ENCODE measurements at places on chromosomes 3 and 15. TPM values are rescaled to one million over a fixed set of nuclear protein-coding genes. Genes with fewer than 3 reads are reported as not detected.

LIPC gene
- 0.14 TPM for total RNA-seq

ZNF385D gene
- 32.7 TPM for total RNA-seq

IGF1R gene
- total RNA-seq: 30.7 TPM

ZNF710 gene
- total RNA-seq: 11.6 TPM

PRR20G gene
- not detected for total RNA-seq

GRCh38 chr15:94255540-94255939, 24.2 kb downstream of the MCTP2 start:
- DNase-seq: no peak

DNA sequence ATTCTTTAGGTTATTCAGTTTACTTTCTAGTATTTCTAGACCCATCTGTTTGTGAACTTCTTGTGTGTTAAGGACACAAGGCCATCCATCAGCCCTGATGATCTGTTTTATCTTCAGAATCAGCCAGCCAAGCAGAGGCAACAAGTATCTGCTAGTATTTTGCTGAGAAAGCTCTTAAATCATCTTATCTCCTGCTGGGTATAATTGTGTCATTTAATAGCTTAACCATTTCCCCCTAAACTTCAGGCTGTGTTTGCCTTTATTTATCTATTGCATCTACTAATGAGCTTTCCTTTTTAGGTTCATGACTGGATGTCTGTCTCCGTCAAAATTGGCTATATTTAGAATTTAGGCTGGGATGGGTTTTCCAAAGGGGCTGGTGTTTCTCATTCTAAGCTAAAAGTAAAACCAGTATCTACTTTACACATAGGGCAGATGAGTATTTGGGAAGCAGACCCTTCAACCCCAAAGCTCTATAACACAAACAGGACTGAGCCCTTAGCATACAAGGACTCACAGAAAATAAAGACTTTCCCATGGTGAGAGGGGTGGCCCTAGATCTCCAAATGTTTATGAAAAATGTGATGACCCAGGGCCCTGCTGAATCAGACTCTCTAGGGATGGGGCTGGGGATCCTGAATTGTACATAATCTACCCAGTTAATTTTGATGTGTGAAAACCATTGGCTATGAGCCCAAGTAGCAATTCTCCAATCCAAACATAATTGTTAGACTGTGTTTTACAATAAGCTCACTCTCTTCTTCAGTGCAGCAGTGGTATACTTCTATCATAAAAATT, 65.3 kb upstream of the PSMD6 start:
- DNase-seq: no peak

GRCh38 chr3:108862865-108863798, 40.5 kb downstream of the TRAT1 start:
- DNase-seq: no peak

DNA sequence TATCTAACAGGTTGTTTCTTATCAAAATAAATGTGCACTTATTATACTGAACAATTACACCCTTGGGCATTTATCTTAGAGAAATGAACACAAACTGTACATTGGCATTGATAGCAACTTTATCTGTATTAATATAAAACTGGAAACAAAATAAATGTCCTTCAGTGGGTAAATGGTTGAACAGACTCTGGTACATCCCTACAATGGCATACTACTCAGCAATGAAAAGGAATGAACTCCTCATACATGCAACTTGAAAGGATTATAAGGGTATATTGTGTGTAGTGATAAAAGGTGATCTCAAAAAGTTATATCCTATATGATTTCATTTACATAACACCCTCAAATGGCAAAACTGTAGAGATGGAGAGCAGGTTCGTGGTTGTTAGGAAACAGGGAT, 23.7 kb upstream of the DLG1 start:
- no peak for DNase-seq

DNA sequence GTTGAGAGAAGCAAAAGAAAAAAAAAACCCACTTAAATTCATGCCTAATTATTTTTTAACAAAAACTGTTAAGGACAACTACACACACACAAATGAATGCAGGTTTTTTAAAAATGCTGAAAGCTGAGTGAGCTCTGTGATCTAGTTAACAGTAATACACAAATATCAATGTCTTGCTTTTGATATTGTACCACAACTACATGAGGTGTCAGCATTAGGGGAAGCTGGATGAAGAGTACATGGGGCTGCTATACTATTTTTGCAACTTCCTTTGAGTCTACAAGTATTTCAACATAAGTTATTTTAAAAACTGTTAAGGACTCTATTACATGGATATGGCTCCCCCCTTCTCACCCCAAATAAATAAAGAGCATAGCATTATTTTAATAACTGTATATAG, 44.7 kb downstream of the SUCLG2 start:
- DNase-seq: no peak

DNA sequence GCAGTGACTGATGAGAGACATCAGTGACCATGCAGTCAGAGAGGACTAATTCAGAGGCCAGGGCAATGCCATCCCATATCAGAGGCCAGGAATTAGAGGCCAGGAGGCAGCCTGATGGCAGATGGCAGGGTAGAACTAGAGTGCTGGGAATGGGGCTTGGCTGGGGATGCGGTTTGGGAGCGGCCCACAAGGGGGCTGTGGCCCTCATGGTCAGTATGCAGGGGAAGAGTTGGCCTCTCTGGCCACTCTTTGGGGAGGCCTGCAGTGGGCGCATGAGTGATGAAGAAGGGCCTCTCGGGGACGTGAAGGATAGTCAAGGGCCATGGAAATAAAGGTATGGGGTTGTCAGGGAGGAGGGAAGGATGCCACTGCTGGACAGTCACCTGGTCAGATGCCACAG, 101.7 kb downstream of the EEFSEC start:
- DNase-seq: no peak

DNA sequence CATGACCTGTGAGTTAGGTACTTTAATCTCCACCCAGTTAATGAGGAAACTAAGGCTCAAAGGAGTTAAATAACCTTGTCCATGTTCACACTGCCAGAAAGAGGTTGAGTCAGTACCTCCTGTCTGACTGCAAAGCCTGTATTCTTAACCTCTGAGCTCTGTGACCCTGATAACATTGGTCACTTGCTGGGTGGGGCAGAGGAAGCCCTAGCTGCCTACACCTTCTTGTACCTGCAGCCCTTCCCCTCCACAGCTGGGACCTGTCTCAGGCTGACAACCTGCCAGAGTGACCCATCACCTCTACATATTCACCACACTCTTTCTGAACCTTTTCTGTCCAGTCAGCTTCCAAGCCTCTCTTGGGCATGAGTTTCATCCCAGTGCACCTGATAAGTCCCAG, 106.1 kb upstream of the HES1 start:
- no peak for DNase-seq

DNA sequence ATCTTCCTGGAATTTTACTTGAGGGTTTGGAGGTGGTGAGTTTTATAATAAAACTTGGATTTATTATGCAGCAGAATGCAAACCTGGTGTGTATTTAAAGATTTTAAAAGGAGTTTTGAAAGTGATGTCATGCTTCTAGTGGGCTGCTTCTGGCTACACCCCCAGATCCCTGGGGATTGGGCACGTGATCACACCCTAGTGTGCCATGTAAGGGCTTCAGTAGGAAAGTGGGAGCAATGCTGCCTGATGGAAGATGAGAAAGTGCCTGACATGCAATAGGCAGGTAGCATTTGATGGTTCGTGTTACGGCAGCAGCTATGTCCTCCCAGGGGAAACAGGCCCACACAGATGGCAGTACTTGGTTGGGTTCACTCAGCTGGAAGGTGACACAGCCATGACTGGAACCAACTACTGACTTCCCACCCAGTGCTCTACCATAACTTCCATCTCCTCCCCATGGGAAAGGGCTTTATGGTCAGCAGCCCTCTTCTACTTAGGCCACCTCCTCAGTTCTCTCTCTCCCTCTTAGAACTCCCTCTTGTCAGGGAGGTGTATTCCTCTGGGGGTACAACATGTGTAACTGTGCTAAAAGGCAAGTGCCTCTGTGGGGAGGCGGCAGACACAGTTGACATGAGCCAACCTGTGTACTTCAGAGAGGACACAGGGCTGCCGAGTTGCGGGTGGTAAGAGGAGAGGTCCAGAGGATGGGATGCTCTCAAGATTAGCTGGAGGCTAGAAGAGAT, 5.6 kb downstream of the ITPKA start:
- DNase-seq: no peak

GRCh38 chr15:48855501-48856440, 22.2 kb upstream of the EID1 start:
- DNase-seq: no peak

GRCh38 chr3:23308986-23309625, 106.0 kb downstream of the UBE2E2 start:
- no peak for DNase-seq

GRCh38 chr3:61857297-61857696, 295.9 kb downstream of the PTPRG start:
- no peak for DNase-seq

GRCh38 chr3:85838921-85839320, 880.1 kb downstream of the CADM2 start:
- no peak for DNase-seq

- no peak for DNase-seq
These were observed 54.4 kb downstream of the ANXA2 start for GRCh38 chr15:60343221-60343970.

- no peak for DNase-seq
These were observed 353.5 kb upstream of the IL12A start for GRCh38 chr3:159635047-159635641.

DNA sequence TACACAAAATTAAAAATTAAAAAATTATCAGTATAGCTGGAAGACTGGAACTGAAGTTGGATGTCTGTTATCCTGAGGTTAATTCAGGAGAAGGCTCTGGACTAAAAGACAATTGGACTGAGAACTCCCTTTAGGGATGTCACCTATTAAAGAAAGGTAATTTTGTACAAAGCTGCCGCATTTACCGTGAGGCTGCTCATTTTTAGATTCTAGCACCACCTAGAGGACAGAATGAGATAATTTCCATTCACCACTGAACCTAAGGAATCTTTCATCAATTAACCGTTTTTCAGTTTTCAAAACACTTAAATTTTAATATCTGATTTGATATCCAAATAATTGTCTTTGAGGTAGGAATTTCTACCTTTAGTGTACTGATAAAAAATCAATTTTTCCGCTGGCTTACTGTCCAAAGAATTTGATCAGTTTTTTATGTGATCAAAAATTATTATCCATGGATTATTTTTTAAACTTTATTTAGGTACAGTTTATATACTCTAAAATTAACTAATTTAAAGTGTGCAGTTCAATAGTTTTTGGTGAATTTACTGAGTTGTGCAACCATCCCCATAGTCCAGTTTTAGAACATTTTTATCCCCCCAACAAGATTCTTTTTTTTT, 106.7 kb upstream of the TNIK start:
- DNase-seq: no peak

GRCh38 chr15:44882499-44882968, 74.0 kb upstream of the TERB2 start:
- DNase-seq: no peak

DNA sequence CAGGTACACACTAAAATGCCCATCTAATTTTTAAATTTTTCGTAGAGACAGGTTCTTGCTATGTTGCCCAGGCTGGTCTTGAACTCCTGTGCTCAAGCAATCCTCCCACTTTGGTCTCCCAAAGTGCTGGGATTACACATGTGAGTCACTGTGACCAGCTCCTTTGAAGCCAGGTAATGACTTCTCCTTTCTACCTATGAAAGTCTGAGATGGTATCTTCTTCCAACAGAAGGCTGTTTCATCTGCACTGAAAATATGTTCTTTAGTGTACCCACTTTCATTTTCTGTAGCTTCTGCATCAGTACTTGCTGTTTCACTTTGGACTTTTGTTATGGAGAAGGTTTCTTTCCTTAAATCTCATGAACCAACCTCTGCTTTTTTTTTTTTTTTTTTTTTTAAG, 8.8 kb downstream of the OIP5 start:
- DNase-seq: peak; percentile 7

GRCh38 chr15:95894407-95894956, 436.0 kb upstream of the NR2F2 start:
- DNase-seq: no peak

GRCh38 chr3:183244981-183245476, 8.0 kb upstream of the B3GNT5 start:
- DNase-seq: no peak

GRCh38 chr3:14852717-14853116, 34.0 kb downstream of the FGD5 start:
- peak; percentile 90 for DNase-seq
